ENCODE measurements at places on chromosomes 1 and 21.

GRCh38 chr1:170267317-170267716, 121.6 kb downstream of the NTMT2 start:
- H3K4me3 ChIP-seq = no peak overlapping the region
- no peak for DNase-seq
- no peaks in the 10 kb centered on the region for H3K27me3 ChIP-seq
- no peaks in the 10 kb centered on the region for H3K36me3 ChIP-seq
- H3K27ac ChIP-seq = no peak overlapping the region

DNA sequence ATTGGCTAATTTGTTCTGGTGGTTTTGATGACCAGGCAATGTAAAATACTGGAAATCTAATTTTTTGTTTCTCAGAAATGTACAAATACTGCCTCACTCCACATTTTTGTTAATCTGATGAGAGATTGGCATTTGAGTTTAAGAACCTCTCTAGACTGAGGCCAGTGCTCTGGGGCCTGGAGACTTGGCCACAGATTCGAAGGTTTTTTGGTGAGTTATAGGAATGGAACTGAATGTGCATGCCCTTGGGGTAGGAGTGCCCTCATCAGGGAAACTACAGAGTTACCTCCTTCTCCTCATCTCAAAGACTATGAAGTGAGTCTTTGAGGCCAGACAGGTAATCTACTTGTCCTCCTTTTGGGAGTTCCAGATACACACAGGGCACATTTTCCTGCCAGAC, 347.9 kb downstream of the LTN1 start:
- no peak for DNase-seq
- H3K27me3 ChIP-seq = no peaks in the 10 kb centered on the region
- H3K27ac ChIP-seq = no peak overlapping the region
- no peaks in the 10 kb centered on the region for H3K4me1 ChIP-seq

DNA sequence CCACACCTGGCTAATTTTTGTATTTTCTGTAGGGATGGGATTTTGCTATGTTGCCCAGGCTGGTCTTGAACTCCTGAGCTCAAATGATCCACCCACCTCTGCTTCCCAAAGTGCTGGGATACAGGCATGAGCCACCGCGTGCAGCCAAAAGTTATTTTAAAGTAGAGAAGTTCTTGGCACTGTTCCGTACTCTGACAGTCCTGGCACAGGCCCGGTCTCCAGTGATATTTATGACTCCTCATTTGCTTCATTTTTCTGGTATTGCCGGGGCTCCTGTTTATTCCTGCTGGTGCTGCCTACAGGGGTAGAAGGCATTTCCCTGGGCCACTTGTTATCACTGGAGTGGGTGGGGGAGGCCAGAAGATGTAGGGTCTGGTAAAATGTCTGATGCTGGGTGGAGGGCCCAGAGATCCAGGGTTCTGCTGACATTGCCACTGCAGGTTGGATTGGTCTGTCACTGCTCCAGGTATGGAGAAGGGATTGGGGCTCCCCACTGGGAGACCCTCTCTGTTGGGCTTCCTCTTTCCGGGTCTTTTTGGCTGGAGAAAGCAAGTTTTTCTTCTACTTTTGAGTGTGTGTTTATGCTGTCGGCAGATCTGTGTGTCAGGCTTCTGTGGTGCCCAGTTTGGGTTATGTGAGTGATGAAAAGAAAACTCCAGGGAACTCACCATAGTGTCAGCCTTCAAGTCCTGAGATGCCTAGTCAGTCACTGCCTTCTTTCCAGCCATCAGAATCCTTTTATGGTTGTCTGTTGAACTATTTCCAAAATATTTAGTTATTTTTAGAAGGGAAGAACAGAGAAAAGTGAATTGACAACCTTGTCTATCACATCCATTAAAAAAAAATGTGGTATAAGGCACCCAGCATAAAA, 4.5 kb downstream of the MROH7 start:
- H3K27ac ChIP-seq = no peak overlapping the region
- no peak overlapping the region for H3K4me3 ChIP-seq
- H3K4me1 ChIP-seq = peaks cover 6% of the 10 kb centered on the region
- H3K27me3 ChIP-seq = no peaks in the 10 kb centered on the region

DNA sequence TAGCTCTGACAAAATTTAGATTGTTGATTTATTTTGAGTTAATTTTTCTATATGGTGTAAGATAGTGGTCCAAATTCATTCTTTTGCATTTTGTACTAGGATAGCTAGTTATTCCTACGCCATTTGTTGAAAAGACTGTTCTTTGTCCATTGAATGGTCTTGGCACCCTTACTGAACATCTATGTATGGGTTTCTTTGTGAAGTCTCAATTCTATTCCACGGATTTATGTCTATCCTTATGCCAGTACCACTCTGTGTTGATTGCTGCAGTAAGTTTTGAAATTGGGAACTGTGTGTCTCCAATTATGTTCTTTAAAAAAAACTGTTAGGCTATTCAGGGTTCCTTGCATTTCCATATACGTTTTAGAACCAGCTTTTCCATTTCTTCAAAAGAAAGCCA, 145.7 kb downstream of the ZNF644 start:
- DNase-seq = no peak
- H3K36me3 ChIP-seq = no peaks in the 10 kb centered on the region
- H3K4me3 ChIP-seq = no peak overlapping the region
- no peak overlapping the region for H3K27ac ChIP-seq
- H3K4me1 ChIP-seq = no peaks in the 10 kb centered on the region

DNA sequence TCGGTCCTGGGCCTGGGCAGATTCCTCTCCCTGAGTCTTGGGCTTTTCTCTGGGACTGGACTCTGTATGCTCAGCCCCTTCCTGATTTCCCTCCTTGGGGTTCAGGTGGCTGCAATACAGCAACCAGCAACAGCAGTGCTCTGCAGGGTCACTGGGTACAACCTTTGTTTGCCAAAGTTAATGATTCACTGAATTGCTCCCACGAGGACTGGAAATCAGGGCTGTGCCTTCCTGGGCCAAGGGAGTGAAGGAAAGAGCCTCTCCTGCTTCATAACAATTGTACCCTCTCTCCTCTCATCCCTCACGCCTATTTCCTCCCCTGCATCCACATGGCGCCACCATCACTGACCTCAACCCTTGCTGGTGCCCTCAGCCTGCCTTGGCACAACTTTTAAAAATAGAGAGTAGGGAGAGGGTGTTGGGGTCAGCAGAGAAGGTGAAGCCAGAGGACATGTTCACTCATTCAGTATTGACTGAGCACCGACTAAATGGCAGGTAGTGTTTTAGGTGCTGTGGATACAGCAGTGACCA, 52.8 kb upstream of the GOLT1A start:
- peak overlapping the region; percentile 67 for H3K27ac ChIP-seq
- no peak overlapping the region for H3K4me3 ChIP-seq
- peak; percentile 89 for DNase-seq
- H3K4me1 ChIP-seq = peaks cover 57% of the 10 kb centered on the region
- H3K36me3 ChIP-seq = peaks cover 3% of the 10 kb centered on the region
- H3K27me3 ChIP-seq = no peaks in the 10 kb centered on the region

DNA sequence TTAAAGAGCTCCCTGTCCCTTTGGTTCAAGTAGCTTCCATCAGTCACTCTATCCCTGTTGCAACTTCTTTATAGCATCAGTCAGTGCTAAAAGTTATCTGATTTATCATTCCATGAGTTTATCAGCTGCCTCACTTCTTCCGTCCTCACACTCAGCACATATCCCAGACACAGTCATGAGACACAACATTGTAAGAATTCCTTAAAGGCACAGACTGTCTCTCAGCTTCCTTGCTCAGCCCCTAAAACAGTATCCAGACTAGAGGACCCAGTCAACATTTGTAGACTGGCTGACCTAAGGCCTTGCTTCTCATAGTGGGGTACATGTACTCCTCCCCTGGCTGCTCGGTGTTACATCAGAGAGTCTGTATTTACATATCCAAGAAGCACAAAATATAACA, 164.9 kb upstream of the ADGRL2 start:
- H3K4me1 ChIP-seq = no peaks in the 10 kb centered on the region
- H3K27ac ChIP-seq = no peak overlapping the region
- no peak for DNase-seq
- H3K36me3 ChIP-seq = no peaks in the 10 kb centered on the region
